ENCODE measurements at places on chromosomes 2 and 18. TPM values are rescaled to one million over a fixed set of nuclear protein-coding genes. Genes with fewer than 3 reads are reported as not detected.
A peak's percentile ranks its signal among the peaks of the same experiment; 100 is the strongest.

DNA sequence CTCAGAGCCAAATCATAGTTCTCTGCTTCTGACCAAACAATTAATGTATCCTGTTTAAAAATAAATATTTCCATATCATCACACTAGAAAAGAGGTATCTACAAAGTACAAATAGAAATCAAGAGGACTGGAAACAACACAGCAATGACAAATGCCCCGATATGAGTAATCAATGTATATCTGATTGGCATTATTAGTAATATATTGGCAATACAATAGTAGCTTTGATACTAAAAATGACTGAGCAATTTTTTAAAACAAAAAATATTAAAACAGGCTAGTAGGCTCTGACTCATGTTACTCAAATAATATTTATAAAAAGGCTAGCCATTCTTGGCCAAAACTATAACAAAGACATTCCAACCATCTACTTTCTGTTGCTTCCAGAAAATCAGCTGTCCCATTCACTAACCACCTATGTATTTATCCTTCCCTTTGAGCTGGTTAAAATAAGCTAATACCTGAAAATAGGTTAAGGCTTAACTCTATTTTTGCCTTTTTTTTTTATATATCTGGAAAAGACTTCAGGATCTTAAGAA, 13.3 kb downstream of the PPP4R3B start:
- DNase-seq = no peak

- no peak for DNase-seq
Measured at GRCh38 chr2:120678251-120678650, 57.4 kb upstream of the GLI2 start.

- peak; percentile 73 for DNase-seq
Measured at GRCh38 chr18:57797209-57797651, 5.9 kb downstream of the ATP8B1 start.

DNA sequence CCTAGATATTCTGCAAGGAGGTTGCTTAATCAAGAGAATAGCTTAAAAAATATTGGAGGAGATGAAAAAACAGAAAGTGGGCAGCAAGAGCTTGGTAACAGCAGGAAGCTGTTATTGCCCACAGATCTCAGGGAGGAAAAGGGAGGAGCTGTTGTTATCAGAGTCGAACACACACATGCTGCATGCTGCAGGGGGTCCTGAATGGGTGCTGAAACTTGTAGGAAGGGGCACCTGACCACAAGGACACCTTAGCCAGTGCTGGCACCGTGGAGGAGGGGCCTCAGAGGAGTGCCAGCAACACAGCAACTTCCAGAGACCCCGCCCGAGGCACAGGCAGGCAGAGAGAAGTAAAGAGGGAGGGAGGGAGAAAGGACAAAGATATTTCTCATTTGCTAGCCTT, 332.9 kb downstream of the SOCS6 start:
- DNase-seq = no peak

Gene GATA6
- total RNA-seq = 76.2 TPM

Gene NETO1
- total RNA-seq = 0.83 TPM

Gene PARD3B
- 9.5 TPM for total RNA-seq

Gene CD302
- total RNA-seq = 10.8 TPM
